ENCODE measurements at places on chromosomes 16 and 17.

- no peak for DNase-seq
These were observed 7.1 kb downstream of the TEKT3 start for GRCh38 chr17:15334266-15334665.

GRCh38 chr16:31105677-31106213, 2.4 kb upstream of the BCKDK start:
- DNase-seq, result peak; percentile 70

- no peak for DNase-seq
These were observed 469.1 kb downstream of the GRIN2A start for GRCh38 chr16:9713156-9713555.

- no peak for DNase-seq
These were observed 369.1 kb downstream of the XYLT1 start for GRCh38 chr16:17101646-17102045.

GRCh38 chr17:61770043-61770442, 93.3 kb downstream of the BRIP1 start:
- no peak for DNase-seq

GRCh38 chr17:42363767-42364585, 24.3 kb downstream of the STAT3 start:
- DNase-seq, result no peak

GRCh38 chr17:80475910-80476876, at the start of gene NPTX1:
Gene NPTX1 (minus strand): TSS chr17:80476607. CDS start chr17:80476446, 161 bp downstream.
- no peak for DNase-seq

GRCh38 chr17:35368081-35368830, 5.2 kb downstream of the SLFN11 start:
- no peak for DNase-seq

DNA sequence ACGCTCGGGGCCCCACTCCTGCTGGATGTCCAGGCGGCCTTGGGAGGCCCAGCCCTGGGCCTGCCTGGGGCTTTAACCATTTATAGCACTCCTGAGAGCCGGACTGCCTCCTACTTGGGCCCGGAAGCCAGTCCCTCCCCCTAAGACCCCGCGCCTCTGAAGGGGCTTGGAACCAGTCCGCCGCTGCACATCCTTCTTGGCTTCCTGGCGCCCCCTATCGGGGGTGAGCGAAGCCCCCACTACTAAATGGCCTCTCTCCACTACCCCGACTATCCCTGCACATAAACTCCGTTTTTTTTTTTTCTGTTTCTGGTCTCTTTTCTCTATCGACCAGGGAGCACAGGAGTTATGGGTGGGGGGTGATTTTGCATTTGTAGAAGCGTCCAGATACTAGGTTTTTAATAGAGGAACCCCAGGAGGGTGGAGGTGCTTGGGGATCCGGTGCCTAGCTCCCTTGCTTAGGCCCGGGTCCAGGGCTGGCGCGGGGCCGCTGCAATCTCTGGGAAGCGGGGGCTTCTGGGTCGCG, 633 bp upstream of the NOL3 start:
- DNase-seq, result no peak

DNA sequence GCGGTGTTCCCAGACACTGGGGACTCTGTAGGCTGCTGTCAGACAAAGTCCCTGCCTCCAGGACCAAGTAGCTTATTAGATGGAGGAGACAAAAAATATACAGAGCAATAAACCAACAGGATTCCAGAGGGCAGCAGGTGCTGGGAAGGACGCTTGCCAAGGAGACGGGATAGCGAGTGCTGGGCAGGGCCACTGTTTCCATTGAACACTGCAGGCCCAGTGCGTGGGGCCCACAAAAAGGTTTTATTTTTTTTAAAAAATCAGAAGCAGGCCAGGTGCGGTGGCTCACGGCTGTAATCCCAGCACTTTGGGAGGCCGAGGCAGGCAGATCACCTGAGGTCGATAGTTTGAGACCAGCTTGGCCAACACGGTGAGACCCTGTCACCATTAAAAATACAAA, 84.2 kb downstream of the ABCC6 start:
- DNase-seq, result no peak

DNA sequence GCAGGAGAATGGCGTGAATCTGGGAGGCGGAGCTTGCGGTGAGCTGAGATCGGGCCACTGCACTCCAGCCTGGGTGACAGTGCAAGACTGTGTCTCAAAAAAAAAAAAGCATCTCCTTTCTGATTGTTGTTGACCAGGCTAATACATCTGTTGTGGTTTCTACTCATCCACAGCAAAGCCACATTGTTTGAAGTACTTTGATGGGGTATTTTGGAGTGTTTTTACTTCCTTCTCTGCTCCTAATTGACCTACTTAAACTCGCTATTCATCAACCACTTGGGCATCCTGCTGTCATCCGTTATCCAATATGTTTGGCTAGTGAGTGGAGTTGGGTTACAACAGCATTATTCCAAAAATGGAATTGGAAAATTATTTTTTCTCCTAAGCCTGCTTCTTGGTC, 3.5 kb upstream of the CDC27 start:
- DNase-seq, result no peak

DNA sequence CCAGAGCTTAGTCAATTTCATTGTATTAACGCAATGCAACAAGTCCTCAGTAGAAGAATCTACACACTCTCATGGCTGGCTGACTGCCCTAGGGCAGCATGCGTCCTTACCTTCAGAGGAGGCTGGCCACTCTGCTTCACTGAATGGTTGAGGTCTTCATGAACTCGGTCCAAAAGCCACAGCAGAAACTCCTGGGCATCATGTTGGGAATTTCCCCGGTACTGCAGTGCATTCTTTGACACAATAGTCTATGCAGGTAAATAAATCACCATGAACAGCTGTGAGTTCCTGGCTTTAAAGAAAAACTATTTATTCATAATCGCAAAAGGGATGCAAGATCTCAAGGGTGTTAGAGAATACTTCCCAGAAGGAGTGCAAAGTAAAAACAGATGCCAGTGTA, 41.3 kb downstream of the USP31 start:
- DNase-seq, result no peak

GRCh38 chr16:80741724-80742123, 62.7 kb downstream of the CDYL2 start:
- no peak for DNase-seq

DNA sequence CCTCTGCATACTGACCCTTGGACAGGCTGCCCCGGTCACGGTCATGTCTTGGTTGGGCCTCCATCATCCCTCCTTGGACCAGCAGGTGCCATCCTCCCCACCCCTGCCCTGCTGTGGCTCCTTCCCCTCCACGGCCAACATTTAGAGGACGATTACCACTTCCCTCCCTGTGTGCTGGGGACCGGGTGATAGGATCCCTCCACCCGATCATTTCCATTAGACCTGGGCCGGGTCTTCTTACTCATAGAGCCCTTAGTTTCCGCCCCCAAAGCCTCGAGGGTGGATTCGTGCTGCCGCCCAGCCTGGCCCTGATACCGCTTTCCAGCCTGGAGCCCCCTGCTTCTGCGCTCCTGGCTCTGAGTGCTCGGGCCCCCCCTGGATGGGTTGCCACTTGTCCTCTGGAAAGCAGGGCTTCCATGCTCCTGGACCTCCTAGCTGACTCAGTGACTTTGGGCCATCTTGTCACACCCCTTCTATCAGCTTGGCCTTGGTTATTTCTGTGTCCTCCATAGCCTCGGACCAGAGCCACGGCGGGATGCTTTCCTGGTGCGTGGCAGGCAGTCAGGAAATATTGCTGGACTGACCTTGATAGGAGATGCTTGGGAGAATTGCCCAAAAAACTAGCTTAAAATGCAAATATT, 171.4 kb downstream of the SEC14L1 start:
- DNase-seq, result no peak

GRCh38 chr17:40326014-40326831, 17.2 kb downstream of the RARA start:
- peak; percentile 52 for DNase-seq

DNA sequence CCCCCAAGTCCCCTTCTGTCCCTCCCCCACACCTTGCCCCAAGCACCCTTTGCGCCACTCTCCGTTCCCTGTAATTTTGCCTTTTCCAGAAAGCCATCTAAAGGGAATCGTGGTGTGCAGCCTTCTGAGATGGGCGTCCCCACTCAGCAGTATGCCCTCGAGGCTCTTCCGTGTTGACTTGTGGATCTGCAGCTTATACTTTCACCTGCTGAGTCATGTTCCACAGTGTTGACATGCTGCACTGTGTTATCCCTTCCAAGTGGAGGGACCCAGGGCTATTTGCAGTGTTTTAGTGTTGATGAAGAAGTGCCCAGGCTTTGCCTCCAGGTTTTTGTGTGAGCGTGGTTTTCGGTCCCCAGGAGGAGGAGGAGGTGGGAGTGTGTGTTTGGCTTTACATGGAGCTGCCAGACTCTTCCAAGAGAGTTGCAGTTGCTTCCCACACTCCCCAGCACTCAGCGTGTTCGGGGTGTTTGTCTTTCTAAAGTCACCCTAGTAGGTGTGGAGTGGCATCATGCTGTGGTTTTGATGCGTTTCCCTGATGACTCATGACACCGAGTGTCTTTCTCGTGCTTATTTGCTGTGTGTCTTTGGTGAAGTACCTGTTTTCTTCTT, 32.1 kb upstream of the JPT2 start:
- DNase-seq, result peak; percentile 37

- DNase-seq, result no peak
These were observed 59.2 kb downstream of the ATP2C2 start for GRCh38 chr16:84427553-84427952.

GRCh38 chr17:9457005-9457404, 118.6 kb downstream of the STX8 start:
- no peak for DNase-seq

DNA sequence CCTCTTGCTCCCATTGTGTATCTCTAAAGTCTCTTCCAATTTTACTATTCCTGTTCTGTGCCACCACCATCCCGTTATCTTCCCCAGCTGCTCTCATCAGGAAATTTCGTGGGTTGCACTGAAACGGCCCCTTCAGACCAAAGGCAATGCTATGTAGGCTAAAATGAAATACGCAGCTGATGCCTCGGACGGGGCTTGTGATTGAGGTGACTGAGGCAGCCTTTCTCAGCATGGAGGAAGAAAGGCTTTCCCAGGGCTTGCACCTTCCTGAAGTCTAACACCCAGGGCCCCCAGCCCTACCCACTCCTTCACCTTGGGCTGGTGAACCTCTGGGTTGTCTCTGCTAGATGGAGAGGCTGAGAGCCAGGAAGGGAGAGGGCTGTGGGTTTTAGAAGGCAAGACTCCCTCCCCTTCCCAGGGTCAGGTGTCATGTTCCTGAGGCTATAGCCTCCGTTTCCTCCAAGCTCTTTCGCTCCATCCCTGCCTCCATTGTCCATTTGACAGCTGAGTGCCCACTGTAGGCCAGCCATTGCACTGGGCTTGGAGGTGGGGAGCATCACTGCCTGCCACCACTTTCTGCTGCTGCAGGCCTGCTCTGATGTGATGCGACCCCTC, 7.8 kb downstream of the CCDC200 start:
- DNase-seq, result no peak

- DNase-seq, result no peak
These were observed 594 bp upstream of the DNAJC7 start for GRCh38 chr17:42017866-42018200.

DNA sequence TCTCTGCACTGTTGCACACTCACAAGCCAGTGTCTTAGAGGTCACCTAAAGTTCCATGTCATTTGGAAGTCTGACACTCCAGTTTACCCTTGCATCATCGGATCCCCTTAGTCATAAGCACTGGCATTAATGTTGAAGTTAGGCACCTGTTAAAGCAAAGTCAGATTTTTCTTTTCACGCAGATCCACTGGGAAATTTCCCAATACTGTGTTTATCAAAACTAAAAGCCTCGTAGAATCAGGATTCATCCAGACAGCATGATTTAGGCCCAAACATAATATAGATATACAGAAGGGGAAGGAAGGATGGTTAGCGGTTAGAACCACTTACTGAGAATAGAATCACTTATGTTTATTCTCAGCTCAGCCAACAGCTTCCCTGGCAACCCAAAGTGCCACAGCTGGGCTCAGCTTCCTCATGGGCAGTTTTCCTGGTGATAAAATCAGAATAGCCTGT, 30.1 kb upstream of the HAPSTR1 start:
- DNase-seq, result no peak

GRCh38 chr17:81180836-81181810, 15.1 kb upstream of the AATK start:
- DNase-seq, result no peak

GRCh38 chr17:76840884-76841775, 27.1 kb upstream of the MGAT5B start:
- DNase-seq, result no peak

DNA sequence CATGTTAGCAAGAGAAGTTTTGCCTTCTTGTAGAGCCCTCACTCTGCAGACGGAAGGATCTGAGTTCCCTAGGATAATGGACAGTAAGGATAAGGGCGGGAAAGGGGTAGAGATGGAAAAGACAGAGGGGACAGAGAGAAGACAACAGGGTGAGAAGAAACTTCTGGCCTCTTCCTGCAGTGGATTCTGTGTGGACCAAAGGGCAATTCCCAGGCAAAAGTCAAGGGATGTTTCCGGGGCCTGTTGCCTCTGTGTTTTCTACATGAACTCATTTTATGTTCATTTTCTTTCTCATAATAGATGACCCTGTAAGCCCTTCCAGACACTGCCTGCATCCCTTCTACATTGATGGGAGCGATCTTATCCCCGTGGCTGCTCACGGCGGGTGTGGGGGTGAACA, 647 bp upstream of the TMEM238L start:
- no peak for DNase-seq

- no peak for DNase-seq
These were observed 32.9 kb upstream of the MYOCD start for GRCh38 chr17:12632785-12633184.

GRCh38 chr17:61476476-61477203, 24.4 kb downstream of the TBX4 start:
- DNase-seq, result no peak

- DNase-seq, result no peak
These were observed 202.6 kb downstream of the CYLD start for GRCh38 chr16:50944436-50944835.

- no peak for DNase-seq
These were observed 277.0 kb upstream of the PSMD7 start for GRCh38 chr16:74019612-74020011.

- DNase-seq, result peak; percentile 16
These were observed 14.4 kb upstream of the MEAK7 start for GRCh38 chr16:84518804-84519341.

DNA sequence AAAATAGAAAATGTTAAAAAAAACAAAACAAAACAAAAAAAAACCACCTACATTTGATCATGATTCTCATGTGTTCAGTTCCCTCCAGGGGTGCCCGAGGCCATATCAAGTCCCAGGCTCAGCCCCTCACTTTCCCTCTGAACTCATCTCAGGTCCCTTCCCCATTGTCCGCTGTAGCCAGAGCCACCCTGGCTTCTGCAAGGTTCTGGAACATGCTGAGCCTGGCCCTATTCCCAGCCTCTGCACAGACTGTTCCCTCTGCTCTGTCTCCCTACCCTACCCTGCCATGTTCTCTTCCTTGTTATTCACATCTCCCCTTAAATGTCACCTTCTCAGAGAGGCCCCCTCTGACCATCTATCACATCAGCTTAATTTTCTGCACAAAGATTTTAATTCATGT, 46.9 kb downstream of the TK2 start:
- no peak for DNase-seq

- no peak for DNase-seq
These were observed 132.8 kb upstream of the SDK2 start for GRCh38 chr17:73777131-73777449.

All from activated T-cell treated with anti-CD3 and anti-CD28 coated beads for 4 hours (primary cell).